ENCODE measurements at places on chromosomes 3 and 15.

- no peak for DNase-seq
These were observed 86.9 kb upstream of the COL8A1 start for GRCh38 chr3:99551520-99551919.

- DNase-seq = no peak
These were observed 58.5 kb downstream of the CRYBG3 start for GRCh38 chr3:97880267-97880666.

- no peak for DNase-seq
These were observed 71.6 kb downstream of the SAMMSON start for GRCh38 chr3:70071138-70071537.

DNA sequence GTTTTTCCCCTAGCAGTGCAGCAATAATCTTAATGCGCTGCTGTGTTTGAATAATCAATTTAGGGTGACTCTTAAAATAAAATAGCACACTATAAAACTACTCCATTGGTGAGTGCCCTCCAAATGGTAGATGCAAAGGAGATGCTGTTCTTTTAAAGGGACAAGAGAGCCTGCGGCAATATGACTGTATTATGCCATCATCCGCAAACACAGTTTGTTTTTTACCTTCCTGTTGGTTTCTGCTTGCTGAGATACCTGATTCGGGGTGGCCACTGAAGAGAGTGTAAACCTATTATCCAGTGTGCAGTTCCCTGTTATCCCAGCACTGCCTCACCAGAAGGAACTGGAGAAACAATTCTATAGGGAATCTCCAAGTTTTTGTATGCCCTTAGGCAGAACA is 523.1 kb upstream of the TGFBR2 start:
- no peak for DNase-seq

GRCh38 chr3:182810574-182811268 is 17.4 kb downstream of the ATP11B start:
- no peak for DNase-seq

DNA sequence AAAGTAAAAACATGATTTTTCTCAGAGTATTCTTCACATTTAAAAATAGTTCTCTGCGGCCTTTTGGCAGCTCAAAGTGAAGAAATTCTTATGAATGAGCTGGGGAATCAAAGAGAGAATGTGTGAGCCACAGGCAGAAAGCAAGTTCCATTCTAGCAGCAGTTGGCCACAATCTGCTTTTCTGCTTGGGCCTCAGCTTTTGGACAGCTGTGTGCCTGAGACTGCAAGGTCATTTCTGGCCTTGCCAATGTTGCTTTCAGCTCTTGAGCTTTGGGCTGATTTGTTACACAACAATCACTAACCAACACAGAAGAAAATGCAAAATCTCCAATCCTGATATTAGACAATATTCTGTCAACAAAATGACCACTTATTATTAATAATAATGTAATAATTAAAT is 14.4 kb upstream of the TM4SF4 start:
- DNase-seq = no peak

- no peak for DNase-seq
These were observed 41.5 kb upstream of the RAB6B start for GRCh38 chr3:133937061-133937686.

GRCh38 chr15:40055576-40056293 is 16.8 kb upstream of the SRP14 start:
- DNase-seq = no peak

- no peak for DNase-seq
These were observed 52.3 kb downstream of the CCNL1 start for GRCh38 chr3:157107644-157108133.

- DNase-seq = no peak
These were observed 70.6 kb upstream of the RPL32 start for GRCh38 chr3:12911881-12912415.

GRCh38 chr15:68620721-68621527 is 42.1 kb downstream of the CORO2B start:
- DNase-seq = no peak

DNA sequence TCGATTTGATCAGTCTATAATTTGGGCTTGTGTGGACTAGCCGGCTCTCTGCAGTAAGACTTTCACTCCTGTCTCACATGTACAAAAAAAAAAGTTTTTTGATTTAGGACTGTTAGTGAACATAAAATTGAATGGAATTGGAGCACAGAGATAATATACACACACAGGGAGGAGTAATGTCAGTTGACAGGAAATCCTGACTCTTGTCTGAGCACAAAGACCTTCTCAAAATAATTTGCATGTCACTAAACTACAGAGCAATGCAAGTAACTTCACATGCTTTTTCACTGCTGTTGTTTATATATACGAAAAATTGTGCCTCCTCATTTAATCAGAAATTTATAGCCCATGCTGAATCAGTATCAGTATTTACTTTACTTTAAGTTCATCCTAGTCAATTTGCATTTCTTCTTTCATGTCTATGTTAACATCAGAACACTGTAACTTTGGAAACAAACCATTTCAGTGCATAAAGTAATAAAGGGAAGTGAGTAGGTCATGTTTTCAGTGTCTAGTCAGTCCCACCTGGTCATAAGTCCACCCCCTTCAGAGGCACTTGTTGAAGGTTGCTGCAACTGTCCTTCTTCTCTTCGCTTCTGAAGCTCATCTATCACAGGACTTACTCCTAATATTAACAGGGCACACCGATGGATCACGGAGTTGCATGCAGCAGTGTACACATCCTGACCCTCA is 115.8 kb downstream of the FBXL22 start:
- no peak for DNase-seq

GRCh38 chr3:140421884-140422283 is 256.0 kb upstream of the TRIM42 start:
- DNase-seq = no peak

DNA sequence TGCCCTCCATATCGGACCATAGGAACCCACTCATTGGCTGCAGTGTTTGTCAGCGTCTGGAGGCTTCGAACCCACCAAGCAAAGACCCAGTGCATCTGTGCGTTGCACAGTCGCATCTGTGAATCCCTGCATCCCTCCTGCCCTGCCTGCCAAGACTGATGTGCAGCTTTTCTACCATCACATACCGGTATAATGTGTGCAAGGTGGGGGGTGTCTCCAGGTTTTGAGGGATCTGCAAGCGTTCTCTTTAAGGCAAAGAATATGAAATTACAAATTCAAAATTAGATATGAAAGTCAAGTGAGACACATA is 288 bp upstream of the NME9 start:
- no peak for DNase-seq

GRCh38 chr3:60759439-60759838 is 491.8 kb downstream of the FHIT start:
- no peak for DNase-seq

DNA sequence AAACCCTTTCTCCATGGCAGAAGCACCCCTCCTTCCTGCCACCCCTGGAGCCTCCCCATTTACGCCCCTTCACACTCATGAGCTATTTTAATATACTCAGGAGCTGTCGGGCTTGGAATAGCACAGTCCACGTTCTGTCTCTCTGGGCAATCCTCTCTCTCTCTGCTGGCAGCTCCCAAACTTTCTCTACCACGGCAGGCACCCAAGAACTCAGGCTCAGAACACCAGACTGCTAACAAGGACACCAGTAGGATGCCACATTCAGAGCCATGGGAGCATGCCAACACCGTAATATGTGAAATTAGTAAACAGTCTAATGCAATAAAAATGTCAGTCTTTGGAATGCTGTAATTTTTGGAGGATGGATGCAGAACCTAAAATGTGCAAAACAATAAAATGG is 19.3 kb downstream of the TNFAIP8L3 start:
- DNase-seq = no peak

GRCh38 chr3:63986146-63986545 is 37.1 kb downstream of the PSMD6 start:
- DNase-seq = no peak

GRCh38 chr15:76147906-76148570 is 88.3 kb downstream of the TMEM266 start:
- peak; percentile 39 for DNase-seq

GRCh38 chr3:64909011-64909410 is 221.2 kb upstream of the ADAMTS9 start:
- no peak for DNase-seq

DNA sequence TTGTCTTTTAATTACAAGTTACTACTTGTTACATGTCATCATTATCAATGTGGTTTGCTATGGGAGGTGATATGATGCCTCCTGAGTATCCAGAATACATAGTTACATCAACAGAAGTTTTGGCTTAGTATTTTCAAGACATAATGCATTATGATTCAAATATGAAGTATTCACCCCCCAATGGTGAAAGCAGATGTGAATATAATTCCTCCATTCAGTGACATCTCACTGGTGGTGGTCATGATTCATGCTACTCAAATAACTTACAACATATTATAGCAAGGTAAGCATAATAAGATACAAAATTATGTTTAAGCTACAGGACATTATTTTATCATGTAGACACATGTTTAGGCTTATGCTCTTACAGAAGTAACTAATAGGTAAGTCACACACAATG is 34.9 kb upstream of the TTBK2 start:
- no peak for DNase-seq

GRCh38 chr3:125051715-125052581 is 3.8 kb downstream of the HEG1 start:
- peak; percentile 43 for DNase-seq

- no peak for DNase-seq
These were observed 111.4 kb upstream of the TOPAZ1 start for GRCh38 chr3:44130249-44130648.

DNA sequence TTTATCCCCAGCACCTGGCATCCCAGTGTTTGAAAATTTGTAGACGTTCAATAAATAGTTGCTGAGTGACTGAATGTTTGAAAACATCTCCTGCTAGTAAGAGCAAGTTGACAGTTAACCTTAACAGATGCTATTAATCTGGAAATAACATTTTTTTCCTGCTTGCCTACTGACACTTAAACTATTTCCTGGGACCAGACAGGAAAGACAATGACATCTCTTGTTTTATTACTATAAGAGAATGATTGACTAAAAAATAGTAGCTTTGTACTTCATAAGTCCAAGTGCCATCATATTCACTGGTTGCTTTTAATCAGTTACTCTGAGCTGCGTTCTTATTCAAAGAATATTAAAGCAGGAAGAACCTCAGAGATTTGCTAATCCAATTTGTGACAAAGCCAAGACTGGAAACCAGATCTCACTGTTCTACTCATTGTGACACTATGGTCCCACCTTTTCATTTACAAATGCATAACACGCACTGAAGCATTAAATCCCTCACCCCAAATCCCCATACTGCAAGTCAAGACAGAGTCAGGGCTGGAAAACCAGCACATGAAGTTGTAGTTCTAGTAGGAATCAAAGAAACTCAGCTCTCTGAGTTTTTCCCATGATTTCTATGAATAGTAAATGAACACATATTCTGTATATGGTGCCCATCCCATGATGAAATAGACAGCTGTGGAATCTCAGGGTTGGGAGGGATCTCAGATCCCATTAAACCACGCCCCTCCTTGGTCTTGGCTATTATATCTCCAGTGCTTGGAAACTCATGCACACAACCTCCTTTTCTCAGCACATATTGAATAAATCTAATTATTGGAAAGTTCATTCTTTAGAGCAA is 212.7 kb upstream of the P2RY1 start:
- no peak for DNase-seq

Measured in stimulated activated CD4-positive, alpha-beta T cell treated with anti-CD3 and anti-CD28 coated beads, TNF-alpha, amount 100 ng/mL, for 48 hours (primary cell).